ENCODE measurements at places on chromosomes 12 and 14. TPM values are rescaled to one million over a fixed set of nuclear protein-coding genes. Genes with fewer than 3 reads are reported as not detected.

GRCh38 chr12:5623411-5623810 is 191.5 kb downstream of the NTF3 start:
- H3K36me3 ChIP-seq: no peaks in the 10 kb centered on the region
- no peaks in the 10 kb centered on the region for H3K27me3 ChIP-seq
- no peak for DNase-seq
- no peak overlapping the region for H3K4me3 ChIP-seq
- no peak overlapping the region for H3K27ac ChIP-seq
- no peaks in the 10 kb centered on the region for H3K4me1 ChIP-seq

DNA sequence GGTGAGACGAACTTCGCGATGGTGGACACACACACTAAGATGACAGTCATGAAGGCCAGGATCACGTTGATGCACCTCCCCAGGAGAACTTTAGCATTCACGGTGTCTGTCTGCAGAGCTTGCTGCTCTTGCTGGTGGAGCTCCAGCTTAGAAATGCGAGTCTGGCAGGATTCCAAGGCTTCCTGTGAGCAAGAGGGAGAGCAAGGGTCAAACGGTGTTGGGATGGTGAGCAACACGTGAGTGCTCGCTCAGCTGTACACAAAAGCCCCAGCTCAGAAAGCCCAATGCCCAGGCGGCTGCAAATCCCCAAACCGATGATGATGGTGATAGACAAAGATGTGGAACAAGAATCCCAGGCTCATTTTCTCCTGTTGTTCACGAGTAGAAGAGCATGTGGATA is 78.8 kb downstream of the TMCC3 start:
- DNase-seq: peak; percentile 46
- H3K27ac ChIP-seq: no peak overlapping the region
- no peaks in the 10 kb centered on the region for H3K4me1 ChIP-seq
- no peaks in the 10 kb centered on the region for H3K27me3 ChIP-seq
- H3K4me3 ChIP-seq: no peak overlapping the region

DNA sequence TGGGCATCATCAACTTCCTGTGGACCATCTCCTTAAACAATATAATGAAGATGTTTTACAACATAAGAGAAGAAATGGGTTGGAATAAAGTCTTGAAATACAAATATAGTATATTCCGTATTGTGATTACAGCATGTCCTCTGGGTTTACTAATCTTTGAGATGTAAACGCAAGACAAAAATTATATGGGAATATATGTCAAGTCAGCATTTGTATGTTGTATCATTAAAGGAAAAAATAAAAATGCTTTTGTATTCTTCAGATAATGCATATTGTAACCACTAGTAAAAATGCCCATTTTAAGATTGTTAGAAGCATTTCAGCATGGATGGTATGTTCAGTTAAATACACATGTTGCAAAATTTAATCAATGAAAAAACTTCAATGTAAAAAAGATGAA is 893.3 kb downstream of the FLRT2 start:
- H3K27ac ChIP-seq: no peak overlapping the region
- no peaks in the 10 kb centered on the region for H3K27me3 ChIP-seq
- no peak for DNase-seq
- no peaks in the 10 kb centered on the region for H3K4me1 ChIP-seq
- no peak overlapping the region for H3K4me3 ChIP-seq
- no peaks in the 10 kb centered on the region for H3K36me3 ChIP-seq

DNA sequence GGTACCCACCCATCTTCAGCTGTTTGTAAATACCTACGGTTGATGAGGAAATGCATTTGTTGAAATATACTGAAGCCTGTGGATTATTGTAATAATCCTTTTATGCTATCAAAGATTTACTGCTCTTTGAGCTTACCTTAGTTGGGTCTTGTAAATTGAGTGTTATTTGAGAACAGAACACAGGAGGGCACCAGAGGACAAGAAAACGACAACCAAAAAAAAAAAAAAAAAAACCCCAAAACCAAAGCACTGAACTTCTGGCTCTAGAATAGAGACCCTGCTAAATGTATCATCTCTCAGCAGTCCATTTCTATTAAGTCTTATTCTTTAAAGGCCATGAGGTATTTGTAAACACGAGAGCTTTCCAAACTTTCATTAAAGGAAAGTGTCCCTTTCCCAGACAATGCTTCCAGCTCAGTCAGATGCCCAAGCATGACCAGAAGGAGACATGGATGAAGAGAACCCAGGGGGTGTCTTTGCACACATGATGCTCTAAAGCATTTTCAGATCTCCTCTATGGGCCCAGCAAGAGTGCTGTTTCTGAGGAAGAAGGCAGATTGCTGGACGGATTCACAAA is 763.9 kb downstream of the NRXN3 start:
- no peak overlapping the region for H3K4me3 ChIP-seq
- no peaks in the 10 kb centered on the region for H3K27me3 ChIP-seq
- H3K27ac ChIP-seq: no peak overlapping the region
- H3K4me1 ChIP-seq: no peaks in the 10 kb centered on the region

DNA sequence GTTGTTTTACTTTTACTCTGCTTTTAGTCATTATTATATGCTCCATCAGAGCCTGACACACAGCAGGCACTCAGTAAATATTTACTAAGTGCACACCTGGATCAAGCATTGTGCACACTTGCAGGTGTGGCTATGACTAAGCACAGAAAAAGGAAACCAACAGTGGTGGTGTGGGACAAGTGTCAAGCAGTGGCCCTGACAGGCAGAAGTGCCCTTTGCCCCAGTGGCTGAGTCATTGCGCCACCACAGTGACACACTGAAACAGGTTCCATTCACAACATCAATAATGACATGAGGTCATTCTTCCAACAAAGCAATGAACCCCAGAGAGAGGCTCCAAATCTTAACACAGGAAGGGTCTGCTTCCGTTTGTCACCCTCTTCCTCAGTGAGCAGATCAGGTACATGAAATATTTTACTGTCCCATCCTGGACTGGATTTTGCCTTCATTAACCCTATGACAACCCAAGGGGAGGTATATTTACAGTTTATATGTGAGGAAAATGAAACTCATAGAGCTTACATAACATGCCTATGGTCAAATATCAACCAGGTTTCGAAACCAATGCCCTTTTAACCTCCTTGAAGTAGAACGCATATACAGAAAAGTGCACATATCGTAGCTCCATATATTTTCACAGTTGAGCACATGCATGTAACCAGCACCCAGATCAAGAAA is 82.6 kb upstream of the GTF2A1 start:
- no peak overlapping the region for H3K4me3 ChIP-seq
- H3K27ac ChIP-seq: no peak overlapping the region
- no peaks in the 10 kb centered on the region for H3K36me3 ChIP-seq

DNA sequence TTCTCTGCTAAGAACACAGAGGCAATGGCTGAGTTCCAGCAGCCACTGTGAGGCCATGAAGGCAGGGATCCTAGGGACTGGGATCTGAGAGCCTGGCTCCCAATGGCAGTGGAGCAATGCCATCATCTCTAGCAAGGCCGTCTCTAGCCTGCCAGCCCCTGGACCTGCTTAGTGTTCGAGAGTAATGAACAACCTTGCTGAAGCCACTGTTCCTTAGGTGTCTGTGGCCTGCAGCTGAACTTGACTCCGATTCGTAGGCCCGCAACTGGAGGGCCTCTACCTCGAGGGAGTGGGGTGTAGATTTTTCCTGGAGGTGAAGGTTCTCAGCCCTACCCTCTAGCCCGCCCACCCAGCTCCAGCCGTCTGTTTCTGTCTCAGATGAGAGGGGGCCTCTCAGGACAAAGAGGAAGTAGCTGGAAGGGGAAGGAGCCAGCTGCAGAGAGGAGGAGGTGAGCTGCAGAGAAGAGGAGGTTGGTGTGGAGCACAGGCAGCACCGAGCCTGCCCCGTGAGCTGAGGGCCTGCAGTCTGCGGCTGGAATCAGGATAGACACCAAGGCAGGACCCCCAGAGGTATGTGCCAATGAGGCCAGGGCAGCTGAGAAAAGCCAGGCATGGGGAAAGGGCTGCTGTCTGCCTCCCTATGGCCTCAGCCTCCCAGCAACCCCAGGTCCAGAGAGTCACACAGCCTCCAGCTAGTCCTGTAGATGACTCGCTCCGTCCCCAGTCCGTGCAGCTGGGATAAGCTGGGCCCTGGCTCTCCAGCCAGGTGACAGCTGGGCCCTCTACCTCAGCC is at the start of gene PLD4:
Gene PLD4, plus strand, starts transcription at position 459 of the 793 bp plus-strand sequence. CDS start 2,262 bp downstream, outside the sequence.
- H3K4me3 ChIP-seq: no peak within 1 kb of the TSS
- H3K4me1 ChIP-seq: no peaks in the 10 kb centered on the region
- no peak for DNase-seq

DNA sequence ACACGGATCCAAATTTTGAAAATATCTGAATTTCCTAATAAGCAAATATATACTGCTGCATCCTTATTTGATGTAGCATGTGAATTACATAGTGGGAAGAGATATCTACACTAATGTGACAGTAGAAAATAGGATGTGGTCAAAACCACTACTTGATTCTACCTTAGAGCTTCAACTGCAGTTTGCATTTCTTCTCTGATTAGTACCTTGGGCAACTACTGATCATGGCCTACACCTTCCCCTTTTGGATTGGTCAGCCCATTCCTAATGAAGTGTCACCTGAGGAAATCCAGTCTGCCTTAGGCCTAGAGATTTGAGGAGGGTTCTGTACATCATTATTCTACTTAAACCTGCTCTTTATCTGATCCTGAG is 10.7 kb downstream of the LLPH start:
- H3K4me1 ChIP-seq: no peaks in the 10 kb centered on the region
- no peak for DNase-seq
- no peaks in the 10 kb centered on the region for H3K27me3 ChIP-seq
- H3K4me3 ChIP-seq: no peak overlapping the region

DNA sequence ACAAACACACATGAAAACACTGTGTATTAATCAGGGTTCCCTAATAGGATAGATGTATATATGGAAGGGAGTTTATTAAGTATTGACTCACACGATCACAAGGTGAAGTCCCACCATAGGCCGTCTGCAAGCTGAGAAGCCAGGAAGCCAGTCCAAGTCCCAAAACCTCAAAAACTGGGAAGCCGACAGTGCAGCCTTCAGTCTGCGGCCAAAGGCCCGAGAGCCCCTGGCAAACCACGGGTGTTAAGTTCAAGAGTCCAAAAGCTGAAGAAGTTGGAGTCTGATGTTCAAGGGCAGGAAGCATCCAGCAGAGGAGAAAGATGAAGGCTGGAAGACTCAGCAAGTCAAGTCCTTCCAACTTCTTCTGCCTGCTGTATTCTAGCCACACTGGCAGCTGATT is 1085.0 kb upstream of the TMEM132C start:
- no peak for DNase-seq
- no peaks in the 10 kb centered on the region for H3K4me1 ChIP-seq
- no peaks in the 10 kb centered on the region for H3K36me3 ChIP-seq
- H3K27me3 ChIP-seq: no peaks in the 10 kb centered on the region
- H3K4me3 ChIP-seq: no peak overlapping the region
- no peak overlapping the region for H3K27ac ChIP-seq

DNA sequence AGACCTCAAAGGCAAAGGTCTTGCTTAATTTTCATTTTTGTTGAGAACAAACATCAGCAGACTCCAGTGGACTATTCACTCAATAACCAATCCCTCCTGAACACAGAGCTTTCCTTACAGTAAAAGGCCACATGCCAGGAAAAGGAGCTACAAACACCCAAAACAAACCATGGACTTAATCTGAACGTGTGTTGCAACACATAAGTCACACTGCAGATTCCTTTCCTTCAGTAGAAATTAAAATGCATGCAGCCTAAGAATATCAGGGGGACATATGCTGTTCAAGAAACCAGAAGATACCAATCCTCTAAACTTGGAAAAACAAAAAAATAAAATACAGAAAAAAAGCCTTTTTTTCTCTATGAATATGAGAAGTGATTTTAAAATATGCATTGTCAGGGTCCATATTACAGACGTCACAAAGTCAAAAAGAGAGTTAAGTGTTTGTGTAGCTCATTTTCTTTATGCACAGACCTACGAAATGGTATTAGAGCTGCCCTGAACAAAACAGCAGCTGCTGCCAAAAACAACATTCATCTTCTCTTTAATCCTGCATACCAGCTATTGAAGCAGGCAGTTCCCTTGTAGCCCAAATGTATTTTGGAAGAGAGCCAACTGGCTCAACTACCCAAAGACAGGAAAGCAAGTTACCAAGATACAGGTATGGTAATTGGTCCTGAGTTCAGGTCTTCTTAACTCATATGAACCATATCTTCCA is 26.2 kb downstream of the KITLG start:
- H3K4me3 ChIP-seq: no peak overlapping the region
- peak; percentile 20 for DNase-seq
- H3K27ac ChIP-seq: no peak overlapping the region
- H3K27me3 ChIP-seq: no peaks in the 10 kb centered on the region
- H3K4me1 ChIP-seq: peaks cover 3% of the 10 kb centered on the region
- no peaks in the 10 kb centered on the region for H3K36me3 ChIP-seq

GRCh38 chr14:69999261-69999674 is 120.1 kb downstream of the SMOC1 start:
- H3K4me1 ChIP-seq: no peaks in the 10 kb centered on the region
- no peak for DNase-seq
- H3K4me3 ChIP-seq: no peak overlapping the region

DNA sequence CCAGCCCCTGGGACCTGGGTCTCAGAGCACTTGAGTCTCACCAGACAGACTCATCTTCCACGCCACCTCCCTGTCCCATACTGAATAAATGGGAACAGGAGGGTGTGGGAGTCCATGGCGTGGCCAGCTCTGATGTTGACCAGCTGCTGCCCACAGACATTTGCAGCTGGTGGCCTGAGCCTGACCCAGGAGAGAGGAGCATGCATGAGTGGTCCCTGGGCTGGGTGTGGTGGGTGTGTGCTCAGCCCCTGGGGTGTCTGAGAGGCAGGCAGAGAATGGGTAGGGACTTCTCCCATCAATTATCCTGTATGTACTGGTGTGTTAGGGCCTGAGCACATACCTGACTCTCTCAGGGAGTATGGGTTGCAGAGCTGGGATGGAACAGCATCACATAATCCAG is 49.3 kb downstream of the SLC24A4 start:
- no peak for DNase-seq
- H3K36me3 ChIP-seq: no peaks in the 10 kb centered on the region
- no peak overlapping the region for H3K27ac ChIP-seq
- no peaks in the 10 kb centered on the region for H3K27me3 ChIP-seq

LIN7A gene
- total RNA-seq: 1.4 TPM

PIANP gene
- 0.50 TPM for total RNA-seq

RILPL2 gene
- 6.6 TPM for total RNA-seq

WNT5B gene
- 1.6 TPM for total RNA-seq

TPPP2 gene
- 0.22 TPM for total RNA-seq

LBHD2 gene
- total RNA-seq: not detected

All from adrenal gland (tissue), 19 donors.